ENCODE measurements at places on chromosomes 5 and 9.
A peak's percentile ranks its signal among the peaks of the same experiment; 100 is the strongest.

GRCh38 chr5:55554585-55555202 lies 19.9 kb upstream of the PLPP1 start:
- H3K27ac ChIP-seq, result no peak overlapping the region
- DNase-seq, result no peak
- no peaks in the 10 kb centered on the region for H3K4me1 ChIP-seq
- H3K36me3 ChIP-seq, result no peaks in the 10 kb centered on the region
- H3K4me3 ChIP-seq, result no peak overlapping the region

DNA sequence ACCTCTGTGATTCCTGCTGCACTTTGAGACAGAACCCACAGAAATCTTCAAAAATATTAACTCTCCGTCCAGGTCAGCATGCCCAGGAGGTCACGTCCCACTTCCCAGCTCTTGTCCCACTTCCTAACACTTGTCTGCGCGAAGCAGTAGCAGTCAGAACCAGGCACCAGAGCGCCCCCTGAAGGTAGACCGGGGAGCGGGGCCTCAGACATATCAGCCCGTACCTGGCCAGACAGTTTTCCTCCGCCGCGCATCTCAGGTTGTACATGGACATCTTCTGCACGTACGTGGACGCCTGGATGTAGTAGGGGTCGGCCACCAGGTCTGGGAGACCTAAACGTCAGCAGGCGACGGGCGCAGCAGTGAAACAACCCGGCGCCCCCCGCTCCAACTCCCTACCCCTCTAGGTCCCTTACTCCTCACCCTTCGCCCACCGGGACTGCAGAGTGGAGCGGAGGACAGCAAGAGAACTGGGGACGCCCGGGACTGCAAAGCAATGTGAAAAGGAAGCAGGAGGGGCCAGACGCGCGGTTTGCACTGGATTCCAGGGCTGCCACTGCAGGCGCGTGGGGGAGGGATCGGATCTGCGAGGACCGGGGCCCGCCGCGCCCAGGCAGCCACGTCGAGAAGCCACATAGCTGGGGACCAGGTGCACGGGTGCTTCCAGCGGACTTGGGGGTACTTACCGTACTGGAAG lies 1.2 kb downstream of the LOX start:
- no peaks in the 10 kb centered on the region for H3K27me3 ChIP-seq
- peak; percentile 86 for DNase-seq
- H3K27ac ChIP-seq, result peak overlapping the region; percentile 96
- H3K4me1 ChIP-seq, result peaks cover under 1% of the 10 kb centered on the region
- H3K4me3 ChIP-seq, result peak overlapping the region; percentile 78

DNA sequence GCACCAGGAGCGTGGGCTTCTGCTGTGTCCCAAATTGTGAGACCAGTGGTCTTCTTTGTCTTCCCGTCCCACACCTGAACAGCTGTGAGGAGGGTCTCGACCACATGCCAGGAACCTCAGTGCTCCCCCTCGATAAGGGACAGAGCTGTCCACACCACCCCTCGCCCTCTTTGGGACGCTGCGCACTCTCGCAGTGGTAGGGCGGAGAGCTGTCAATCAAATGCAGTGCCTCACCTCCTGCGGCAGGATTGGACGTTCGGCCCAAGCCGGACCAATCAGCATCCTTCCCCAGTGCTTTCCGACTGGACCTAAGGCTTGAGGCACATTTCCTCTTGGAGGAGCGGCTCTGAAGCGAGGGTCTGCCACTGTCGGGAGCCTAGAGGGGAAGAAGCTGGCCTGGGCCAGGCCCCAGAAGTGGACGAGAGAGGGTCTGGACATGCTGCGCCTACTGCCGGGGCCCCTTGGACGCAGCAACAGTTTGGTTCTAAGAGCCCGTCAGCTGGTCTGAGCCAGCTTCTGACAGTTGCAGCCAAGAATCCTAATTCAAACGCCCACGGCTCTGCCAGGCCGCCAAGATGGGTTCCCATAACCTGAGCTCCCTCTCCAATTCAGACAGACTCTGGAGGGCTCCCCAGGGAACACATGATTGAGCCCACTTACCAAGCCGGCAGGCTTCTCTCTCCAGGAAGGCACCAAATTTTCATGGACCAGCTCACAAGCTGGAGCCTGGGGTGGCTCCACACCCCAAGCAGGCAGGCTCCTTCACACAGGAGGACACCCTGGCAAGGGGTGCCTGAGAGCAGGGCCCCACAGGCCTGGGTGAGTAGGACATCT lies 28.1 kb upstream of the ADAMTS2 start:
- no peak overlapping the region for H3K27ac ChIP-seq
- H3K4me3 ChIP-seq, result no peak overlapping the region
- H3K4me1 ChIP-seq, result no peaks in the 10 kb centered on the region
- no peaks in the 10 kb centered on the region for H3K27me3 ChIP-seq
- DNase-seq, result peak; percentile 36

- no peak overlapping the region for H3K4me3 ChIP-seq
- no peak for DNase-seq
- no peaks in the 10 kb centered on the region for H3K36me3 ChIP-seq
- H3K4me1 ChIP-seq, result no peaks in the 10 kb centered on the region
- no peaks in the 10 kb centered on the region for H3K27me3 ChIP-seq
These were observed 410.2 kb downstream of the PRR16 start for GRCh38 chr5:120874081-120874862.

DNA sequence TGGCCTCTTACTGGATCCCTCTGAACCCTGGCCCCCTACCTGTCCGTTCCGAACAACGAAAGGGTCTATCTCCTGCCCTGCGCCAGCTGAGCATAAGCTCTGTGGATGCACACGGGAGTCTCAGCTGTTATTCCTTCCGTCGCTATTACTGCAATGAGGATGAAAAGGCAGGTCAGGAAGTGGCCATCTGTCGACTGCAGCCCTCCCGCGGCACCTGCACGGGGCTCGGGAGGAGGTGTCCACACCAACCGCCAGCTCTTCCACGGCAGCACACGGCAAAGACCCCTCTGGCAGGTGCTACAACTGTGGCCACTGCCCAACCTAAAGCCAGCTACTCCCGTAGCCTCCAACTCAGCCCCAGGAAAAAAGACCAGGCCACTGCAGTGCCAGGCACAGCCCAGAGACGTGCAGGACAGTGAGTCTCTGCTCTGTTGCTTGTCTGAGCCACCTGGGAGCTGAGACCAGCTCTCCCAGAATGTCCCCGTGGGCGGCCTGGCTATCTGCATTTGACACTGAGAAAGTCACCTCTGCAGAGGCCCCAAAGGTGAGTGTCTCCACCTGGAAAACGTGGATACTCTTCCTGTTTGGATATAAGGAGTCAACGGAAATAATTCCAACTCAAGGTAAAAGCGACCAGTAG lies 19.1 kb downstream of the CAMSAP1 start:
- H3K36me3 ChIP-seq, result no peaks in the 10 kb centered on the region
- DNase-seq, result no peak
- H3K4me1 ChIP-seq, result peaks cover 2% of the 10 kb centered on the region
- H3K4me3 ChIP-seq, result no peak overlapping the region
- no peak overlapping the region for H3K27ac ChIP-seq

DNA sequence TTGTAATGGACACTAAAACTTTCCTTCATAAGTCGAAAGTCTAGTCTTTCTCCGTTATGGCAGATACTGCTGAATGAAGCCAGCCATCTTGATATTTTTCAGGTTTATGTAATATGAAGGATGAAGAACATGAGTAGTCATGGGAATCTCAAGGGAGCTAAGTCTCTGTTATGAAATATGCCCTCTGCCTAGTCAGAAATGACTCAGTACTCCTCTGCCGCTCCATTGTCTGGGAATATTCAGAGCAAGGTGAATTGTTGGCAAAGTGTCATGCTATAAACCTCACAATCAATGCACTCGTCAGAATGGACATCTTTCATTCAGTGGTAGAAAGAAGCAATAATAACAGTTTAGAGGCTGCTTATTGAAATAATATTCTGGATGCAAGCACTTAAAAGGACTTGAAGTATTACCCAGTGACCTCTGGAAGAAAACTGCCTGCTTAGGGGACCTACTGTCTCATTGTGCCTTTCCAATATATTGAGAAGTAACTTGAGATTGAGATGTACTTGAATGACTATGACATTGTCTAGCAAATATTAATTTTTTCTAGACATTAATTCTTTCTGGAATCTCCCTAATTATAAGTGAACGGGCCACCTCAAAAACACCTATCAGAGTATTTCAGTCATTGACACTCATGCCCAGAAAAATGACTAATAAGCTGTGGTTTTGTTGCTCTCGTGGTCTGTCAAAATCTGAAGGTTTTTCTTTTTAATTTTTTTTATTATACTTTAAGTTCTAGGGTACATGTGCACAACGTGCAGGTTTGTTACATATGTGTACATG lies 1011.5 kb upstream of the ACO1 start:
- no peaks in the 10 kb centered on the region for H3K27me3 ChIP-seq
- no peaks in the 10 kb centered on the region for H3K36me3 ChIP-seq
- H3K4me3 ChIP-seq, result no peak overlapping the region
- DNase-seq, result no peak
- H3K4me1 ChIP-seq, result no peaks in the 10 kb centered on the region

DNA sequence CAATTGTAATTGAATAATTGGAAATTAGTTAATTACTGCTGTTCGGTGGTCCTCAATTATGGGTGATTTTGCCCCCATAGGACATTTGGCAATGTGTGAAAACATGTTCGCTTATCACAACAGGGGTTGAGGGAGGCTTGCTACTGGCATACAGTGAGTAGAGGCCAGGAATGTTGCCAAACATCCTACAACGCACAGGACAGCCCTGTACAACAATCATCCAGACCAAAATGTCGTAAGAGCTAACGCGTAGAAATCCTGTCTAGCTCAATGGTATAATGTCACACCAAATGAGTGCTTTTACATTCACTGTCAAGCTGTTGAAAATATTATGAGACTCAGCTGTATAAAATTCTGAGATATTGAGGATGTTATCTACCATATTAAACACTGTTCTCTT lies 464.4 kb upstream of the TUSC1 start:
- no peak overlapping the region for H3K4me3 ChIP-seq
- no peak for DNase-seq
- H3K36me3 ChIP-seq, result no peaks in the 10 kb centered on the region

DNA sequence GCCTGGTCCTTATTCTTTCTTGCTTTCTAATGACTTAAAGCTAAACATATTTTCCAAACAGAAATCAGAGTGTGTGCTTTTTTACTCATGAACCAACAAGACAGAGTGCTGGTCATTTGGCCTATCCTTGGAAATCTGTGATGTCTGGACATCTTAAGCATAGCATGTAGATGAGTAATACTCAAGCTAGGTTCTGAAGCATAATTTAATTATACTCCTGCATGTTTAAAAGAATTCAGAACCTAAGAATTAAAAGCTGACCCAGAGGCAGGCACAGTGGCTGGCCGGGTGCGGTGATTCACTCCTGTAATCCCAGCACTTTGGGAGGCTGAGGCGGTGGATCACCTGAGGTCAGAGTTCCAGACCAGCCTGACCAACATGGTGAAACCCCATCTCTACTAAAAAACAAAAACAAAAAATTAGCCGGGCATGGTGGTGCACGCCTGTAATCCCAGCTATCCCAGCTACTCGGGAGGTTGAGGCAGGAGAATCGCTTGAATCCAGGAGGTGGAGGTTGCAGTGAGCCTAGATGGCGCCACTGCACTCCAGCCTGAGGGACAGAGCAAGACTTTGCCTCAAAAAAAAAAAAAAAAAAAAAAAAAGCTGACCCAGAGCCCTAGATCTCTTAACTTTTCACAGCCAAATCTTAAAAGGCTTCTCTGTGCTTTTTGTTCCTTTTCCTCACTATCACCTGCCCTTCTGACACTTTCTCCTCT lies 16.2 kb upstream of the TJP2 start:
- H3K4me1 ChIP-seq, result no peaks in the 10 kb centered on the region
- peaks cover 2% of the 10 kb centered on the region for H3K36me3 ChIP-seq
- no peak overlapping the region for H3K27ac ChIP-seq
- H3K4me3 ChIP-seq, result no peak overlapping the region

GRCh38 chr5:103340717-103341388 lies 82.3 kb downstream of the MACIR start:
- H3K4me3 ChIP-seq, result no peak overlapping the region
- H3K36me3 ChIP-seq, result no peaks in the 10 kb centered on the region
- H3K4me1 ChIP-seq, result no peaks in the 10 kb centered on the region
- DNase-seq, result no peak

DNA sequence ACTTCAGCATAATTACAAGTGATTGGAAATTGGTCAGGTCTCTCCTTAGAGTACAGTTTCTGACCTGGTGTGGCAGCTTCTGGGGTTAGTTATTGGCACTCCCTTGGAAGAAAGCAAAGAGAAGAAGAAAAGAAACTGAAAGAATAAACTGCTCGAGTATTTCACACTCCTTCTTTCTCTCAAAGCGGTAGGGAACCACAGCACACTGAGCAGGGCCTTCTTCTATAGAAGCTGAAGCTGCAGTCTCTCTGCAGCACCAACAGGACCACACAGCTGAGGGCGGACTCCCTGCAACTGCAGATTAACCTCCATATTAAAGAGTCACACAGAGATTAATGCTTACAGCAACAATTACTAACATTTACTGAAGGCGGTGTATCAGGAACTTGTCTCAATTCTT lies 152.0 kb downstream of the TRPM6 start:
- H3K27ac ChIP-seq, result no peak overlapping the region
- no peaks in the 10 kb centered on the region for H3K4me1 ChIP-seq
- H3K36me3 ChIP-seq, result no peaks in the 10 kb centered on the region
- no peaks in the 10 kb centered on the region for H3K27me3 ChIP-seq
- DNase-seq, result no peak

All from aorta (tissue), 5 donors.